Activated T-helper 17 cell treated with anti-CD3 and anti-CD28 coated beads, Interleukin-2, amount 50 U/mL, for 72 hours (primary cell): ENCODE measurements at places on chromosomes 1 and 21. TPM values are rescaled to one million over a fixed set of nuclear protein-coding genes. Genes with fewer than 3 reads are reported as not detected.
A peak's percentile ranks its signal among the peaks of the same experiment; 100 is the strongest.

DNA sequence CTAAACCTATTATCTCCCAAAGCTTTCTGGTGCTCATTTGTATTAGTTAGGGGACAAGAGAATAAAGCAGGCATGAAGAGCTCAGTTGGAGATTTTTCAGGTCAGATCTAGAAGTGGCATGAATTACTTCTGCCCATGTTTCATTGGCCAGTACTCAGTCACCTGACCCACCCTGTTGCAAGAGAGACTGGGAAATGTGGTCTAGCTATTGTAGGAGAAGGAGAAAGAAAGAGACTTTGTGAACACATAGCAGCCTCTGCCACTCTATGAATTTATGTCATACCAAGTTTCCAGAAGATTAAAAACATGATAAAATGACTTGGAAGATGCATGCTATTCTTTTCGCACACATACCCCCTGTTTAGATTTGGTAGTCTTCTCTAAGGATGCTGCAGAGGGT lies 302.3 kb upstream of the RUNX1 start:
- peak; percentile 37 for ATAC-seq

GRCh38 chr1:56326056-56326455 lies 253.3 kb downstream of the PLPP3 start:
- ATAC-seq, result no peak

- peak; percentile 92 for ATAC-seq
Observed at GRCh38 chr1:232904566-232904965, 45.8 kb upstream of the NTPCR start.

GRCh38 chr1:241269116-241269515 lies 87.9 kb downstream of the RGS7 start:
- no peak for ATAC-seq

- ATAC-seq, result no peak
Observed at GRCh38 chr1:234885601-234886000, 243.0 kb downstream of the TOMM20 start.

ADAM15 gene
- 53.2 TPM for total RNA-seq

GRCh38 chr1:94301186-94301585 lies 63.8 kb upstream of the ARHGAP29 start:
- ATAC-seq, result no peak

DNA sequence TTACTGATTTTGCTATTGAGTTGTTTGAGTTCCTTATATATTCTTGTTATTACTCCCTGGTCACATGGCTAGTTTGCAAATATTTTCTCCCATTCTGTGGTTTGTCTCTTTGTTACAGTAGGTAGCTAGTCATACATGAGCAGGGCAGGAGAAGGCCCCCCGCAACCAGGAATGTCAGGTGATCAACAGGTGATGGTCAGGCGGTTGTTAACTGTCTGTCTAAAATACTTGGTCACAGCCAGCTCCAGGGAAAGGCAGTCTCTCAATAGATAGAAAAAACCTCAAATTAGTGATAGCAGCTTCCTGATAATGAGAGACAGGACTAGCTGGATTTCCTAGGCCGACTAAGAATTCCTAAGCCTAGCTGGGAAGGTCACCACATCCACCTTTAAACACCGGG lies 217.9 kb downstream of the RHOU start:
- ATAC-seq, result no peak

DOCK7 gene
- total RNA-seq, result 22.0 TPM

DNA sequence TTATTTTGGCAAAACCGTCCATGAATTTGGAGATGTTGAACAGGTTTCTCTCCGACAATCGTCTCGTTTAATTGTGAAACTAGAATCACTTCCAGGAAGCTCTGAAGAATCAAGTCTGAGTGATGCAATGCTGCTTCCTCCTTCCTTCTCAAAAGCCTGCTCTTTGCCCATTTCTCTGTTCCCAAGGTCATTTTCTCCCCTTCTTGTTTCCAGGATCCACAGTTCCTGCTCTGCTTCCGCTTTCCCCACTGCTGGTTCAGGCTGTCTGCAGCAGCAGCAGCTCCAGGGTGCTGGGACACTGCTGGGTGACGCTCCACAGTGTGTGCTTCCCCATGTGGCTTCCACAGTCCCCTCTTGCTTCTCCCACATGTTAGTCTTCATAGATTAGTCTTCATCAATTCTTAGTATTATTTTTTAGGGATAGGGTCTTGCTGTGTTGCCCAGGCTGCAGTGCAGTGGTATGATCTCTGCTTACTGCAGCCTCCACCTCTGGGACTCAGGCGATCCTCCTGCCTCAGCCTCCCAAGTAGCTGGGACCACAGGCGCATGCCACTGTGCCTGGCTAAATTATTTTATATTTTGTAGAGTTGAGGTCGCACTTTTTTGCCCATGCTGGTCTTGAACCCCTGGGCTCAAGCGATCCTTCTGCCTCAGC lies 156.2 kb downstream of the DYRK1A start:
- no peak for ATAC-seq

PLA2G2F gene
- total RNA-seq, result not detected

- no peak for ATAC-seq
Observed at GRCh38 chr1:211009944-211010343, 124.0 kb downstream of the KCNH1 start.

MEGF6 gene
- total RNA-seq, result 9.7 TPM

- no peak for ATAC-seq
Observed at GRCh38 chr1:184757891-184758290, 3.2 kb upstream of the EDEM3 start.

GPR37L1 gene
- total RNA-seq, result not detected

- ATAC-seq, result no peak
Observed at GRCh38 chr1:209766051-209766450, 10.2 kb downstream of the TRAF3IP3 start.

KCNJ9 gene
- 0.13 TPM for total RNA-seq

GPR25 gene
- total RNA-seq, result not detected

- peak; percentile 62 for ATAC-seq
Observed at GRCh38 chr1:22143065-22144033, at the start of gene WNT4. Gene WNT4, minus strand, starts transcription at chr1:22143097. Its CDS starts 175 bp downstream, at chr1:22142922.

SPRR2E gene
- not detected for total RNA-seq

LDLRAD1 gene
- total RNA-seq, result not detected

SYPL2 gene
- total RNA-seq, result not detected

- no peak for ATAC-seq
Observed at GRCh38 chr1:15734901-15735300, 1.2 kb upstream of the SLC25A34 start.

DNA sequence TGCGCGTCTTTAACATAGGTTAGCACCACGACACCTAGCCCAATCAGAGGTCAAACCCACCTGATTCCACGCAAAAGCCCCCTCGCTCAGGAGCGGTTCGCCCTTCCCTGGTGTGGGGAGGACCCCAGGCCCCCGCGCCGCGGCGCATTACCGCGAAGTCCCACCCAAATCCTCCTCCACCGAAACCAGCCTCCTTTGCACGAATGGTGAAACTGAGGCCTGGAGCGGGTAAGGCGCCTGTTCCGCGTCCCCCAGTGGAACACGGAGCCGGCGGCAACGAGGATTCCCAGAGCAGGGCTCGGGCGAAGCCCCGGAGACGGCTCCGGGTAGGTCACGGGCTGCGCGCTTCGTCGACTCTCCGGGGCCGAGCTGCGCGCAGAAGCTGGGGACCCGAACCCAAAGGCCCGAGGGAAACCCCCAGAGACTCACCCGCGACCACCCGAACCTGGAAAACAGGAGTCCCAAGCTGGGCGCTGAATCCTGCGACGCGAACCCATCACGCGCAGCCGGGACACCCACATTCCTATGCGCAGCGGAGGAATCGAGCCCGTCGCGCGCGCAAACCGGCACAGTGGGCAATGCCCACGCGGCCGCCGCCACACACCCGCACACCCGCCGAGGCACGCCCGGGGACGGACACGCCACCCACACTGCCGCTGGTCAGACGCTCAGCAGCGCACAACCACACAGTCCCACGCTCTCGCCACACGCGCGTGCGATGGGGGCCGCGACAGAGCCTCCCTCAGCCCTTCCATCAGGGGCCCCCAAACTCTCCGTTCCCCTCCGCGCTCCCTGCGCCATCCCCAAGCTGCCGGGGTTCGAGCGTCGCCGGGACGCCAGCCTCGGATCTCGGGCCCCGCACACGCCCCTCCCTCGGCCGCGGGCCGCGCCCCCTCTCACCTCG lies 507 bp downstream of the GLIS1 start:
- peak; percentile 18 for ATAC-seq

DNA sequence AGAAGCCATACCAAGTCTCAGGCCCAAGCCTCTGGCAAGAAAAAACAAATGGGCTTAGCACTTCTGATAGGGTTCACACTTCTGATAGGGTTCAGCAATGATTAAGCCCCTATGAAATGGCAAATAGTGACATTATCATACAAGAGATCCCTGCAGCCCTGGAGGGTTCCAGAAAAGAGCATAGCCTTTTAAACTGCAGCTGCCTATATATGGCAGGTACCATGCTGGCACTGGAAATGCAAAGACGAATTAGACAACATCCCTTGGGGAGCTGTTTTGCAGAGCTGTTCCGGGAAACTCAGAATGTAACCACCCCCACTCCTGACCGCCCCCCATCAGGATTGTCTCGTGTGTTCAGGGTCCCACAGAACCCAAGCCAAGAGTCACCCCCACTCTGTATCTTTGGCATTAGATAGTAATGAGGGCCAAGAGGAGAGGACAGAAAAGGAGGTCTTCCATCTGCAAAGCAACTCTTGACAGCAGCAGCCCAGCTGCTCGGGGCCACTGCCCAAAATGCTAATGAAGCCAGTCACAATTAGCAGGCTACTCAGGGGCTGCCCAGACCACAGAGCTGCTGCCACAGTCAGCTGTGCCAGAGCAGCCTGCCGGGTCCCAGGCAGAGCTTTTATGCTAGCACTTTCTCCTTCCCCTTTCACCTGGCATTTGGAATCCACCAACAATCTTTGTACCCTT lies 50.9 kb downstream of the ITPKB start:
- no peak for ATAC-seq

IGSF3 gene
- total RNA-seq, result 2.1 TPM

- no peak for ATAC-seq
Observed at GRCh38 chr1:117740496-117740895, 134.6 kb downstream of the TENT5C start.

DNA sequence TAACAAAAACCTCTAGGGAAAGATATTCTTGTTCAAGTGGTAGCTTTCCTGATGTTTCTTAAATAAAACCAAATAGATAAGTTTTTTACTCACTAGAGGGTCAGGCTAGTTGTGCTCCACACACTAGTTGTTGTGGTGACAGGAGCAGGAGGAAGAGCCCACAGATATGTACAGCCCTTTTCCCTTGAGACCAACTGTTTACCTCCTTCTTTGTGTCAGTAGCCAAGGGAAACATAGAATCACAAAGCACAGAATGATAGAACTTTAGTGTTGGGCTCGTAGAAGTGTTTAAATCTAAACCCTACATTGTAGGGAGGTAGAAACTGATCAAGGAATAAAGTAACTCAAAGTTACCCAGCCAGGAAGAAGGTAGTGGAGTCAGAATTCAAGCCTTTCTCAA lies 309.0 kb downstream of the CTH start:
- ATAC-seq, result no peak

DNA sequence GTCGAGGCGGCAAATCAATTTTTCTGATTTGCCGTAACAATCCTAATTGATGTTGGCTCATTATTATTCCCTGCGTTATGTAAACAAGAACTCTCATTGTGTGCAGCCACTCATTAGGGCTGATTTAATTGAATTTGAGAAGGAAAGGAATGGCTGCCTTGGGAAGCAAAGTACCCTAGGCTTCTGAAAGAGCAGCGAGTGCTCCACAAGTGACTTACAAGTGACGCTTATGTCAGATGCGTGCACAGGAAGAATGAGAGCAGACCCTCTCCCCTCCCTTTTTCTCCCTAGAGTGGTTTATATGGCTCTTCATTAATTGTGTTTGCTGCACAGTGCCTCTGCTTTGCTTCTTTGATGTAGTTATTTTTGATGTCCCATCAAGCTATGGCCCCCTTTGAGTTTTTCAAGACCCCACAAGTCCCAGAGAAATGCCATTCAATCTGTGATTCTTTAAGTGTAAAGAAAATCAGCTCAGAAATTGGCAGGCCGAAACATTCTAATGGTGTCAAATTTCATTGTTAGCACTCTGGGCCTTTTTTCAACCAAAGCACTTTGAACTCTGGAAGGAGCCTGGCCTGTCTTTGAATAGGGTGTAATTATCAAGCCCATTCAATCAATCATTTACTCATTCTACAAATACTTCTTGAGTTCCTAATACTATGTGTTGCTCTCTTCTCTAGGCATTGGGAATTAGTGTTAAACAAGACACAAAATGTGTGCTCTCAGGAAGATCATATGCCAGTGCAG lies 86.8 kb upstream of the VAV3 start:
- ATAC-seq, result no peak

GRCh38 chr1:31712630-31713029 lies 8.8 kb upstream of the COL16A1 start:
- ATAC-seq, result no peak

RGS16 gene
- 32.1 TPM for total RNA-seq

- ATAC-seq, result peak; percentile 76
Observed at GRCh38 chr21:33069994-33070743, at the start of gene OLIG1. Gene OLIG1, plus strand, starts transcription at chr21:33070141. Its CDS starts 106 bp downstream, at chr21:33070247.

DNA sequence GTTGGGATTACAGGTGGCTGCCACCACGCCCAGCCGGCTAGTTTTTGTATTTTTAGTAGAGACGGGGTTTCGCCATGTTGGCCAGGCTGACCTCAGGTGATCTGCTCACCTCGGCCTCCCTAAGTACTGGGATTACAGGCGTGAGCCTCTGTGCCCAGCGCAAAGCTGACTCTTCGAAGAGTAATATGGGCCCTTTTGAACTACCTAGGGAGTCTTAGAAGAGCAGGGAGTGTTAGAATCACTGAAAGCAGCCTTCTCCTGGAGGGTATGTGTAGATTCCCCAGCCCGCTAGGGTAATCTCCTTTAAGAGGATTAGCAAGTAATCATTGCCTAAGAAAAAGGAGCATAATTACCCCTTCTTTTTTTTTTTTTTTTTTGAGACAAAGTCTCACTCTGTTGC lies 6.5 kb upstream of the MAST2 start:
- no peak for ATAC-seq

DNA sequence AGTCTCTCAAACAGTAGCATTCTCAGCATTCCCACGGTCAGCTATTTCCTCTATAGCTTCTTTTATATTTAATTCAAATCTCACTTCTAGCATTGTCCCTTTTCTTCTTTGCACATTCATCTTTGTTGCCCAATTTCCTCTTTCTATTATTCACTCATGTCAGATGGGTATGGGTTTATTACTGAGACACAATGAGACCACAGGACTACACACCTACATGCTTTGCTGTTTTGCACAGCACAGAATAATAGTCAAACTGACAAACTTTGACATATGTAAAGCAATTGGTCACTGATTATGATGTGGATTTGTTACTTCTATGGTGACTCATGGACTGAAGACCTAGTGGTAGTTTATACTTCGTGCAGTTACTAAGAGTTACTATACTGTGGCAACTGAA lies 5.8 kb upstream of the CD1C start:
- ATAC-seq, result peak; percentile 62

ATP5PO gene
- total RNA-seq, result 227 TPM

RAB3B gene
- 0.26 TPM for total RNA-seq

IFNLR1 gene
- 9.2 TPM for total RNA-seq

- no peak for ATAC-seq
Observed at GRCh38 chr1:228182296-228183030, 16.9 kb downstream of the IBA57 start.
